ENCODE measurements at places on chromosomes 6 and 20.
A peak's percentile ranks its signal among the peaks of the same experiment; 100 is the strongest.

DNA sequence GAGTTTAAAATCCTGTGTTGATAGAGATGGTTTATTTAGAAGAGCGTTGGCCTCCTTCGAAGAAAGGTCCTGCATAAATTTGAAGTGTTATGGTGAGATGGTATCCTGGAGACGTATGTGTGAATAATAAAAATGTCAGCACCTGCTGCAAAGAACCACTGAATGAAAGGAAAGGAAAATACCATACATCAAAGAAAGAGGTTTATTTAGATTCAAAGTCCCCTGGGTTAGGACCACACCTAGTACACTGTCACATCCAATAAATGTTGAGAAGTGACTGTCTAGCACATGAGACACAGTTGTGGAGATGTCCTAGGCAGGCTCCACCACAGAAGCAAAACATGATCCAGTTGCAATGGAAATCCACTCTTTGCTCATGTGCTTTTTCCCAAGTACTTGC, 214.7 kb downstream of the PAX1 start:
- H3K27ac ChIP-seq, result no peak overlapping the region
- no peak overlapping the region for H3K4me3 ChIP-seq
- H3K36me3 ChIP-seq, result no peaks in the 10 kb centered on the region
- H3K27me3 ChIP-seq, result no peaks in the 10 kb centered on the region

- no peak overlapping the region for H3K4me3 ChIP-seq
- no peaks in the 10 kb centered on the region for H3K4me1 ChIP-seq
- no peaks in the 10 kb centered on the region for H3K36me3 ChIP-seq
Measured at GRCh38 chr6:69895396-69895795, 29.0 kb downstream of the COL19A1 start.

GRCh38 chr6:167855825-167856425, 29.2 kb downstream of the AFDN start:
- no peak for DNase-seq
- H3K4me1 ChIP-seq, result peaks cover 14% of the 10 kb centered on the region
- H3K4me3 ChIP-seq, result no peak overlapping the region
- H3K27me3 ChIP-seq, result no peaks in the 10 kb centered on the region
- no peaks in the 10 kb centered on the region for H3K36me3 ChIP-seq

GRCh38 chr6:87736809-87737540, 34.9 kb upstream of the AKIRIN2 start:
- H3K4me1 ChIP-seq, result no peaks in the 10 kb centered on the region
- no peaks in the 10 kb centered on the region for H3K27me3 ChIP-seq
- no peak overlapping the region for H3K27ac ChIP-seq

- H3K4me1 ChIP-seq, result no peaks in the 10 kb centered on the region
- no peak overlapping the region for H3K4me3 ChIP-seq
- H3K27me3 ChIP-seq, result no peaks in the 10 kb centered on the region
- DNase-seq, result no peak
Measured at GRCh38 chr6:120056085-120056484, 706.5 kb upstream of the MAN1A1 start.

GRCh38 chr6:34465531-34466241, at the start of gene PACSIN1:
Gene PACSIN1 (plus strand): TSS chr6:34466076. CDS start chr6:34526306, 60,230 bp downstream.
- peak; percentile 72 for DNase-seq
- no peaks in the 10 kb centered on the region for H3K27me3 ChIP-seq
- H3K4me1 ChIP-seq, result no peaks in the 10 kb centered on the region
- peak within 1 kb of the TSS; percentile 33 for H3K4me3 ChIP-seq
- no peaks in the 10 kb centered on the region for H3K36me3 ChIP-seq
